ENCODE measurements at places on chromosomes 5 and 9. TPM values are rescaled to one million over a fixed set of nuclear protein-coding genes. Genes with fewer than 3 reads are reported as not detected.
A peak's percentile ranks its signal among the peaks of the same experiment; 100 is the strongest.

Gene ARSI
- 0.83 TPM for total RNA-seq

Gene NR5A1
- not detected for total RNA-seq

- no peak overlapping the region for H3K27ac ChIP-seq
- H3K36me3 ChIP-seq, result no peaks in the 10 kb centered on the region
- no peak overlapping the region for H3K4me3 ChIP-seq
- no peaks in the 10 kb centered on the region for H3K27me3 ChIP-seq
Observed at GRCh38 chr5:128196080-128196479, 112.5 kb downstream of the SLC12A2 start.

GRCh38 chr5:159800131-159800840, 116.0 kb upstream of the ADRA1B start:
- H3K27ac ChIP-seq, result no peak overlapping the region
- H3K4me1 ChIP-seq, result no peaks in the 10 kb centered on the region
- DNase-seq, result peak; percentile 11
- no peaks in the 10 kb centered on the region for H3K36me3 ChIP-seq

DNA sequence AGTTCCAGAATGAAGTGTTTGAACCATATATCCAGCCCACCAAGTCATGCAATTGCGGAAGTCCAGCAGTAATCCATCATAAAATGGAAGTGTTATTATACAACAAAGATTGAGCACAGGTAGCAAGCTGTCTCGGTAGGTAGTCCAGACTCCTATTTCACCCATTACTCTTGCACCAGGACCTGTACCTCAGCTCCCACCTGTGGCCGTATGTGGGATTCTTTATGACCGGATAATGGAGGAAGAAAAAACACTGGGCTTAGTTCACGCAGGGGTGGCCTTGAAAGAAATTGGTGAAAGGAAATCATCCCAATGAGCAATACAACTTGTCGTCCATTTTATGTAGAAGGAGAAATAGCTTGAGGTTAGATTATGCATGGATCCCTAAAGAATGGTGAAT, 216.3 kb downstream of the ESM1 start:
- H3K36me3 ChIP-seq, result no peaks in the 10 kb centered on the region
- H3K27ac ChIP-seq, result no peak overlapping the region
- no peak overlapping the region for H3K4me3 ChIP-seq
- no peak for DNase-seq

GRCh38 chr5:137147346-137147745, 351.8 kb downstream of the SPOCK1 start:
- H3K27me3 ChIP-seq, result no peaks in the 10 kb centered on the region
- H3K4me3 ChIP-seq, result no peak overlapping the region
- peaks cover 7% of the 10 kb centered on the region for H3K4me1 ChIP-seq
- no peaks in the 10 kb centered on the region for H3K36me3 ChIP-seq
- H3K27ac ChIP-seq, result no peak overlapping the region
- no peak for DNase-seq

DNA sequence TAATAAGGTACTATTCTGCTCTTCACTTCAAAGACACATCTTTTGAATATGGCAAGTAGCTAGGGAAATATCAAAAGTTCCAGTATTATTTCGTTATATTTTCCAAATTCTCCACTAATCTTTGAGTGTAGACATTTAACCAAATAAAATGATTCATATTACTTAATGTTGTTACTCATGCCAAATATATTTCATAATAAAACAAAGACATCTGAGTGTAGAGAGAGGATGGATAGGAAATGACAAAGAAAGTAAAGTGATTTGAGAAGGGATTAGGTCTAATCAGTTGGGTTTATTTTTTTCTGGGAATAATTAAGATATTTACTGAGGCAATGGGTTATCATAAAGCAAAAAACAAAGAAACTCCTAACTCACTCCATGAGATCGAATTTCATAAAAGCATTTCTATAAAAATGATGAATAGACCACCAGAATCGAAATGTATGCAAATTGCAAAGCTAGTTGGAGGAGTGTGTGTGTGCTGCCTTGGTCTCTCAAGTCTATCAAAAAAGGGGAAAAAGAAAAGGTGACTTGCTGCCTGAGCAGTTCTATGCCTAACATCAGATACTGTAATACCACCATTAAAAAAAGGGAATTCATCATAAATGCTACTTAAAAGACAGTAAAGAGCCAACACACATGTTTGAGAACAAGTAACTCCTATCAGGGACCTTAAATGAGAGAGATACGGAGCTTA, 255.5 kb downstream of the PDE4D start:
- no peak overlapping the region for H3K4me3 ChIP-seq
- H3K4me1 ChIP-seq, result no peaks in the 10 kb centered on the region
- DNase-seq, result no peak
- no peaks in the 10 kb centered on the region for H3K36me3 ChIP-seq
- no peak overlapping the region for H3K27ac ChIP-seq
- H3K27me3 ChIP-seq, result no peaks in the 10 kb centered on the region

GRCh38 chr5:137566118-137566541, 67.0 kb upstream of the SPOCK1 start:
- no peaks in the 10 kb centered on the region for H3K4me1 ChIP-seq
- H3K27ac ChIP-seq, result no peak overlapping the region
- H3K36me3 ChIP-seq, result no peaks in the 10 kb centered on the region
- no peaks in the 10 kb centered on the region for H3K27me3 ChIP-seq
- no peak overlapping the region for H3K4me3 ChIP-seq
- no peak for DNase-seq

GRCh38 chr5:177423671-177424070, 2.8 kb upstream of the GRK6 start:
- H3K27ac ChIP-seq, result no peak overlapping the region
- no peaks in the 10 kb centered on the region for H3K36me3 ChIP-seq
- H3K4me1 ChIP-seq, result peaks cover 28% of the 10 kb centered on the region
- no peak for DNase-seq
